Tibial nerve (tissue), 4 donors: ENCODE measurements at places on chromosomes 13 and 19.

DNA sequence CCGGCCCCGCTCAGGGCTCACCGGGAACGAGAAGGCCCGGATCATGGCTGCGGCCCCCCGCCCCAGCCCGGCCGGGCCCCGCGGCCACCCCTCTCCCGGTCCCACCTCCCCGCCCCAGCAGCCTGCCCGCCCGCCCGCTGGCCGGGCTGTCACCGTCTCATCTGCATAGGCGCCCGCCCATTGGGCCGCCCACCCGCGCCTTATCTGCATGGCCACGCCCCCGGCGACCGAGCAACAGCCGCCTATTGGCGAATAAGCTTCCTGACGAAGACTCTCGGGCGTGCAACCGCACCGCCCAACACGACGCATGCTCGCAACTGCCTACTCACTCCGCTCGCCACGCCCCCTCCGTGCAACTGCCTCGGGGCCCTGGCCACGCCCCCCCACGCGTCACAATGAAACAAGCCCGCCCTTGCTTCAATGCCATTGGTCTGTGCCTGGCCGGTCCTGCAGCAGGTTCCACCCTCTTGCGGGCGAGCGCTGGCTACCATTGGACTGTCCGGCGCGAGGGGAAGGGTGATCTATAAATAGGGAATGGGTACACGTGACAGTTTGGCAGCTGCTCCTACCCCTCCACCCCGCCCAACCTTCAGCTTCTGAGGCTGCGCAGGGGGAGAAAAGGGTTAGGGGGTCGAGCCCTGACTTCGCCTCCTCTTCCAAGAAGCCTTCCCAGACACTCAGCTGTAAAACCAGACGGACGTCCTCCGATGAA, at the start of gene DACT3:
TSS of gene DACT3 (minus strand) at position 163 of the 712 bp plus-strand sequence. CDS start at position 45, 118 bp downstream.
- peak within 1 kb of the TSS; percentile 86 for H3K27ac ChIP-seq
- H3K4me1 ChIP-seq, result no peaks in the 10 kb centered on the region
- no peaks in the 10 kb centered on the region for H3K27me3 ChIP-seq
- H3K4me3 ChIP-seq, result peak within 1 kb of the TSS; percentile 47

GRCh38 chr19:485583-486236, 10.6 kb upstream of the MADCAM1 start:
- DNase-seq, result peak; percentile 53
- H3K4me1 ChIP-seq, result no peaks in the 10 kb centered on the region
- no peak overlapping the region for H3K4me3 ChIP-seq
- no peaks in the 10 kb centered on the region for H3K27me3 ChIP-seq
- no peaks in the 10 kb centered on the region for H3K36me3 ChIP-seq

GRCh38 chr19:22609630-22610029, 24.5 kb upstream of the ZNF492 start:
- no peak overlapping the region for H3K4me3 ChIP-seq
- no peak overlapping the region for H3K27ac ChIP-seq

DNA sequence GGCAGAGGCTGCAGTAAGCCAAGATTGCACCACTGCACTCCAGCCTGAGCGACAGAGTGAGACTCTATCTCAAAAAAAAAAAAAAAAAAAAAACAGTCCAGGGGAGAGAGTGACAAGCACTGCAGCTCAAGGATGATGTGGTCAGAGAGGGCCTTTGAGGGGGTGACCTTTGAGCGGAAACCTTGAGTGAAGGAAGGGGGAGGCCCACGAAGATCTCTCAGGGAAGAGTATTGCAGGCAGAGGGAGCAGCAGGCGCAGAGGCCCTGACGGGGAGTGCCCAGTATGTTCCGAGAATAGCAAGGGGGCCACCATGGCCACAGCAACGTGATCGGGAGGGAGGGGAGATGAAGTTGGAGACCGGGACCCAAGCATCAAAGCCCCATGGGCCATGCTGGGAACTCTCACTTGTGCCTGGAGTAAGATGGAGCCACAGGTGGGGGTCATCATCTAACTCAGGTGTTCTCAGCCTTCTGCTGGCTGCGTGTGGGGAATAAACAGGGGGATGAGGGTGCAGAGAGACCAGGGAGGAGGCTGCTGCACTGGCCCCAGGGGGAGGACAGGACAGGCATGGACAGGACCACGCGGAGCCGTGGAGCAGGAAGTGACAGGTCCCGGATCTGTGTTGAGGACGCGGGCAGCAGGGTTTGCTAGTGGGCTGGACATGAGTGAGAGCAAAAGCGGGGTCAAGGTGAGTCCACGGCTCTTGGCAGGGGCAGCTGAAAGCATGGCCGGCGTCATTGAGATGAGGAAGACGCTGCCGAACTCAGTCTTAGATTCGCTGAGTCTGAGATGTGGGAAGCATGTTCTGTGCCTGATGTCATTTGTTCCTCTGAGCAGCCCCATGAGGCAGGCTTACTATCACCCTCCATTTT, 60.4 kb downstream of the DPF1 start:
- H3K36me3 ChIP-seq, result peaks cover 20% of the 10 kb centered on the region
- no peak for DNase-seq
- no peak overlapping the region for H3K27ac ChIP-seq
- H3K4me3 ChIP-seq, result no peak overlapping the region

DNA sequence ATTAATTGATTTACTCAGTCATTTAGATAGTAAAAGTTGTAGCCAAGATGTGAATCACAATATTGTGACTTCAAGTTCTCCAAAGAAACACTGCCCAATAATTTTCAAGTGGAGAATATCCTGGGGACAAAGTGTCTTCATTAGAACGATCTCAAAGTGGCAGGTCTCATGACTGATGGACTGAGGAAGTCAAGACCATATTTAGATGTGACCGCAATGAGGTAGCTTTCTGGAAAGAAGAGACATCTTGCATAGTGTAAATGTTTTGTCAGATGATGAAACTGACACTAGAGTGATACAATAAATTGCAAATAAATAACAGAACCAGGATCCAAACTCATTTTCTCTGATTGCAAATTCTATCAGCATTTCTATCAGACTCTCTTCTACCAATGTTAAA, 1476.9 kb downstream of the EFNB2 start:
- H3K27me3 ChIP-seq, result no peaks in the 10 kb centered on the region
- H3K4me1 ChIP-seq, result no peaks in the 10 kb centered on the region
- no peaks in the 10 kb centered on the region for H3K36me3 ChIP-seq

DNA sequence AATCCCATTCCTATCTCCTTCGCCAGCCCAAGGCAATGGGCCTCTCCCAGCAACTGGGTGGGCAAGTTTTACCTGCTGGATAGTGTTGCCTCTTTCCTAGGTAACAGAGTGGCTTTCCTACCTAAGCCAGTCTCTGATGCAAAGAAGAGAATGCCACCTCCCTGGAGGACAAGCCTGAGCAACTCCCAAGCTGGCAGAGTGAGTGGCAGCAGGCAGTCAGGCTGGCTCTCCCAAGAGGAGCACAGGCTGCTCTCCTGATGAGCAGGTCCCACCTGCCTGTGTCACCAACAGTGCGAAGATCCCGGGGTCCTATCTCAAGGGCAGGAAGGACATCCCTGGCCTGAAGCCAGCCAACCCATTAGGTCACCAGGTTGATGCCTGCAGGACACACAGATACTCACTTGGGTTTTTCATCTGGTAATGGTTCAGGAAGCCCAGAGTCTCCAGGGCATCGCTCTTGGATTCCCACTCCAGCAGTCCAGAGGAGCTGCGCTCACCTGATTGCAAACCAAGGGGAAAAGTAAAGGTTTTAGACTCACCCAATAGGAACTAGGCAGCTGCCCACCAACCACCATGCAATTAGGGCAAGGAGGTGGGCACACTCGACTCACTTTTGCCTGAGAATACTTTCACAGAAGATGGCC, 5.5 kb upstream of the ECH1 start:
- no peak for DNase-seq
- no peak overlapping the region for H3K4me3 ChIP-seq
- no peak overlapping the region for H3K27ac ChIP-seq

- peaks cover 13% of the 10 kb centered on the region for H3K27me3 ChIP-seq
- DNase-seq, result no peak
- no peaks in the 10 kb centered on the region for H3K36me3 ChIP-seq
- no peak within 1 kb of the TSS for H3K4me3 ChIP-seq
Measured at GRCh38 chr13:99971576-99972189, at the start of gene ZIC5. Gene ZIC5, minus strand, starts transcription at chr13:99971767. Its CDS starts 164 bp downstream, at chr13:99971603.

GRCh38 chr19:53971673-53972072, 8.9 kb downstream of the CACNG8 start:
- H3K27me3 ChIP-seq, result peaks cover 7% of the 10 kb centered on the region
- H3K4me1 ChIP-seq, result no peaks in the 10 kb centered on the region
- no peak overlapping the region for H3K4me3 ChIP-seq
- no peak overlapping the region for H3K27ac ChIP-seq
- no peak for DNase-seq

DNA sequence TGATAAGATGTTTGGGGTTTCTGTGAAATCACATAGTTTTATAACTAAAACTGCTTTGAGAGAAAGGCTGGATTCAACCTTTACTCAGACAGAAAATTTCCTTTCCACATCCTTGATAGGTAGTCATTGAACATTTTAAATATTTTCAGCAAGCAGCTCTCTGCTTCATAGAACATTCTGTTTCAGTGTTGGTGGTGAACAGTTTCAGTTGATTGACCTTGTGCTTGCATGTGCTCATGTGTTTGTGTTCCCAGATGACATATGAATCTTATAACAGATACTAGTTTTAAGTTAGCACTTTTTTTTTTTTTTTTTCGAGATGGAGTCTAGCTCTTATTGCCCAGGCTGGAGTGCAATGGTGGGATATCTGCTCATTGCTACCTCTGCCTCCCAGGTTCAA, 290.1 kb downstream of the HS6ST3 start:
- H3K4me3 ChIP-seq, result no peak overlapping the region
- H3K27ac ChIP-seq, result no peak overlapping the region
- H3K36me3 ChIP-seq, result no peaks in the 10 kb centered on the region
- H3K27me3 ChIP-seq, result no peaks in the 10 kb centered on the region
- DNase-seq, result no peak

DNA sequence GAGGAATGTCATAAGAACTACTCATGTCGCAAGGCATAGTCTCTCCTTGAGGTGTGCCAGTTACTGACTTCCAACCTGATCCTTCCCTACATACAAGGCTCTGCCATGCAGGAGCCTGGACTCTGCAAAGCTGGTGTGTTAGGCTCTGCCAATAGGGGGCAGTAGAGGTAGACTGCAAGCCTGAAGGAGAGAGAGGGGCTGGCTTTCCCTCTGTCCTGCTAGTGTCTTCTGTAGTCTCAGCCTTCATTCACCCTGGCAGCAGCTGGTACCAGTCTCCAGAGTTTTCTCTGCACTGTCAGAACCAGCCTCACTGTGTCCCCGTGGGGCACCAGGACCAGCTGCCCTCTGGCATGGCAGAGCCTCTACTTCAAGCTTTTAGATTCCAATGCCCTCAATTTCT, 14.5 kb downstream of the SHISA2 start:
- no peaks in the 10 kb centered on the region for H3K36me3 ChIP-seq
- H3K4me3 ChIP-seq, result no peak overlapping the region
- no peaks in the 10 kb centered on the region for H3K27me3 ChIP-seq
- no peak for DNase-seq
- no peaks in the 10 kb centered on the region for H3K4me1 ChIP-seq

- no peaks in the 10 kb centered on the region for H3K36me3 ChIP-seq
- no peaks in the 10 kb centered on the region for H3K27me3 ChIP-seq
- H3K4me3 ChIP-seq, result no peak overlapping the region
- H3K27ac ChIP-seq, result peak overlapping the region; percentile 51
- DNase-seq, result peak; percentile 14
- H3K4me1 ChIP-seq, result no peaks in the 10 kb centered on the region
Measured at GRCh38 chr19:45876411-45877197, 9.3 kb downstream of the IRF2BP1 start.

DNA sequence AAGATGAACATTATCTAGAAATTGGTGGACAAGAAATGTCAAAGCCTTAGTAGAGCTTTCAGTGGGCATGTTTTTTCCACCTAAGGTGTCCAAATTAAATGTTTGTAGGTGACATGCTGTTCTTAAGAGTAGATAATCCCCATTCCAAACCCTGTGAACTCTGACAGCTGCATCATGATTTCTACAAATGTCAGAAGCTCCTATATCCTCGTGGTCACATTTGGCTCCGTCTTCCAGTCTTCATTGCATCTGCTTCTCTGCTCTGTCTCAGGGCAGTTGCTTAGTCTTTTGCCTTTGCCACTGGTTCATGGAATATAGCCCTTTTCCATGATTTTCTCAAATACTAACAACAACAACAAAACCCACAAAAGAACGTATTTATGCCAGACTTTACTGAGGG, 234.5 kb downstream of the DLEU7 start:
- no peaks in the 10 kb centered on the region for H3K4me1 ChIP-seq
- no peak for DNase-seq
- H3K4me3 ChIP-seq, result no peak overlapping the region
- no peaks in the 10 kb centered on the region for H3K36me3 ChIP-seq

- DNase-seq, result no peak
- H3K27me3 ChIP-seq, result no peaks in the 10 kb centered on the region
- H3K4me1 ChIP-seq, result no peaks in the 10 kb centered on the region
- no peaks in the 10 kb centered on the region for H3K36me3 ChIP-seq
- H3K27ac ChIP-seq, result no peak overlapping the region
- H3K4me3 ChIP-seq, result no peak overlapping the region
Measured at GRCh38 chr13:29756506-29756905, 93.9 kb downstream of the UBL3 start.

GRCh38 chr13:50731400-50731799, 112.1 kb downstream of the DLEU7 start:
- DNase-seq, result no peak
- no peaks in the 10 kb centered on the region for H3K4me1 ChIP-seq
- H3K4me3 ChIP-seq, result no peak overlapping the region
- H3K36me3 ChIP-seq, result no peaks in the 10 kb centered on the region
- H3K27me3 ChIP-seq, result no peaks in the 10 kb centered on the region
- H3K27ac ChIP-seq, result no peak overlapping the region

GRCh38 chr13:53050151-53050550, 21.5 kb downstream of the OLFM4 start:
- H3K36me3 ChIP-seq, result no peaks in the 10 kb centered on the region
- no peak for DNase-seq
- no peaks in the 10 kb centered on the region for H3K27me3 ChIP-seq
- no peak overlapping the region for H3K27ac ChIP-seq
